ENCODE measurements at places on chromosomes 6 and 20.

DNA sequence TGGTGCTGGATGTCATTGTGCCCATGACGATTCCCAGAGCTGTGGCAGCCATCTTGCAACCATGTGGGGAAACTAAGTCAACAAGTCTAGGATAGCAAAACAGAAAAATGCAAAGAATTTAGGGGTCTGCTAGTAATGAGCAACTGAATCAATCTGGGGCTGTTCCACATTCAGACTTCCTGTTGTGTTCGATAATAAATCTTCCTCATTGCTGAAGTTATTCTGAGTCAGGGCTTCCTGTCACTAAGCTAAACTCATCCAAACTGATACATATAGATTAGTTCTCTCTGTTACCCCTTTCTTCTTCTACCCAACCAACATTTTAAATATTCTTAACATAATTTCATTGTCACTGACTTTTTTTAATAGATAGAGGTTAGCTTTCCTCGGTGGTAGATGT lies 205.9 kb downstream of the HACE1 start:
- no peak for DNase-seq

GRCh38 chr6:101117393-101118135 lies 236.4 kb upstream of the ASCC3 start:
- no peak for DNase-seq

DNA sequence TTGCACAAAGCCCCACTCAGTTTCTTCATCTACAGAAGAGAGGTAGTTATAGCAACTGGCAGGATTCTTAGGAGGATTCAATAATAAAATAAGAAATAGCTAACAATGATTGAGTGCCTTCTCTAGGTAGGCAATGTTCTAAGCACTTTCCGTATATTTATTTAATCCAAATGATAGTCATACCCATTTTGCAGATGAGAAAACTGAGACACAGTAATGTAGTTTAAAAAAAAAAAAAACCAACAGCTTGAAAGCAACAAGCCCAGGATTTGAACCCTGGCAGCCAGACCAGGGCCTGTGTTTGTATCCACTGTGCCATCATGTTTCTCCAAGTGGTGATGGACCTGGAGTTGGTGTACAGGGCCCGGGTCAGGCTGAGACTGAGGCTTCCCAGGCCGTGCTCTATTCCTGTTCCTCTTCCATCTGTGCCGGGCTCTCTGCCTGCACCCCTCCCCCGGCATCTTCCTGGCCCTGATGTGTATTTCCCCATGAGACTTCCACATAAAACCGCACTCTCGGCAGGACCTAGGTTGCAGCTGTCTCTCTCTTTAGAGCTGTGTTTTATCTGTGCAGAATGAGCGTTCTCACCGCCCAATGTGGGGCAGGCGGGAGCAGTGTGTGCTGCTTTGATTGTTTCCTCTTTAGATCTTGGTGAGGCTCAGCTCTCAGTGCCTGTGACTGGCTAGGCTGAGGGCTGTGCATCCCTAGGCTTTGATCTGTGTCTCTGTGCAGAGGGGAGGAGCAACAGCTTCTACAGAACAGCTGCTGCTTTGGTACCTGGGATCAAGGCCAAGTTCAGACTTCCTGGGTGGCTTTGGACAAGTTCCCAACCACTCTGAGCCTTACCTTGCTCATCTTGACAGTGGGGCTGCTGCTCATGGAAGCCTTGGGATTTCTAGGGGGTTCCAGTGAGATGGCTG lies 49.5 kb downstream of the TOX2 start:
- no peak for DNase-seq

GRCh38 chr20:62297449-62298227 lies 5.2 kb upstream of the ADRM1 start:
- no peak for DNase-seq

- DNase-seq: peak; percentile 76
These were observed 764 bp downstream of the BAG6 start for GRCh38 chr6:31651602-31652191.

DNA sequence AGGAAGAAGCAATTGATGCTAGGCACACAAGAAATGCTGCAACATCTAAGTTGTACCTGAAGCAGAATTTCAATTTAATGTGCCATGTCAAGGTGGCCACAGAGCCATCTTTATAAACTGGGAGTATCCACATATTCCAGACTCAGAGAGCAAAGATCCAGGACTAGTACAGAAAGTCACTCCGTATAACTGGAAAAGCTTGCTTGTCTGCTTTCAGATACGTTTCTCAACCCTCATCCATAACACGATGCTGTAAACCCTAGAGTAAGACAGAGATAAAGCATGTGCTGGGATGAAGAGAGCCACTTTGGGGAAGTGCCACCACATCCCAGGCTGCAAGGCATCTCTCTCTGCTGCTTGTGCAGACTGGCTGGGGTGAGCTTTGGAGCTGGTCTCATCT lies 134.7 kb downstream of the PACRG start:
- no peak for DNase-seq

- DNase-seq: no peak
These were observed 698.8 kb downstream of the DHX35 start for GRCh38 chr20:39660965-39661364.

DNA sequence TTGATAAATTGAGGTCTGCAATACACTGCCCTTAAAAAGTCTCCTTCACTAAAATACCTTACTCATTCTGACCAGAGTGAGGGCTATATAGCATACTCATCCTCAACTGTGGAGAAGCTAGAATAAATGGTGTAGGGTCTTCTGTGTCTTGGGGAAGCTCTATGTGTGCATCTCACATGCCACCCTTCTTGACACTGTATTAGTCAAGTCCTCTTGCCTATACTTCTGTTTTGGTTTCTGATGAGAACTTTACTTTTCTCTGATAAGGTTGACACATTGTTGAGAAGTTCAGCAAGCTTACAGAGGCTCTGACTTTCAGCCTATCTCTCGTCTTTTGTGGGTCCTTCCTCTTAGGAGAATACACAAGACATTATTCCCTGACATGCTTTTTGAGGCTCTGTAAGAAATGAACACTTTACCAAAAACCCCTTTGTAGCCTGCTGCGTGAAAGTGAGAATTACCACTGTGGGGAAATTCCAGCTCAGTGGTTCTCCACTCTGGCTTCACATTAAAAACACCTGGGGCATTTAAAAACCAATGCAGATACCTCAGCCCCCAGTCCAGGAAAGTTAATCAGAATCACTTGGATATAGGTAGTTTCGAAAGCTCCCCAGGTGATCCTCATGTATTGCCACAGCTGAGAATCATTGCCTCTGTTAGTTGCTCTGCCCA lies 372.1 kb upstream of the HS3ST5 start:
- DNase-seq: no peak

- no peak for DNase-seq
These were observed 51.6 kb upstream of the POU3F2 start for GRCh38 chr6:98782772-98783171.

DNA sequence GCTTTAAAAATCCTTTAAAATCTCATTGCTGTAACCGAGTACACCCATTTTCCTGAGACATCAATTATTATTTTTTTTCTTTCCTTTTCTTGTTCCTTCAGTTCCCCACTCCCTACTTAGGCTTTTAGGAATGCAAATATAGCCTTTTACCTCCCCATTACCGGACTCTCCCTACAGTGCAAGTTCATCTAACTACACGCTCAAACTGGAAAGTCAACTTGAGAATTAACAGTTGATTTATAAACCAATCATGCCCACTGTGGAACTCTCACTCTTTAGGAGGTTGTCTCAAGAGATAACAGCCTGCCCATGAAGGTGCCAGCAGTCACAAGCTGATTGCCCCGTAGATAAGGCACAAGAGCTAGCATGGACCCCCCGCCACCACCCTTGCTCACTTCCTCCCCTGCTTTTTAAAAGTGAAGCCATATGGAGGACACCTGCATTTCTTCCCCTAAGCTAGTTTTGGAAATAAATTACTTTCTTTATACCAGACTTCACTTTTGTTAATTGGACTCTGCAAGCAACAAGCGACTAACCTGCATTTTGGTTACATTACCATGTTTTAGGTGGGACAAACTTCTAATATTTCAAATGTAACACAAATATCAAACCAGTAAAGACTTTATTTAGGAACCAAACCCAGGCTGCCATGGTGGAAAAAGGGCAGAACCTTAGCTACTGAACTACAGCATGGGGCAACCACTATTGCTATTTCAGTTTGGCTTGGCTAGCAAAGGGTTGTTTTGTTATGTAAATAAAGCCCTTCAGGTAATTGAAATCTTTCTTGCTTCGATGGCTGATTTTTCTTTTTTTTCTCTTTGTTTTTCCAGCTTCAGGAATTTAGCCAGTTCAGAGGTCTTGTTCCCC lies 34.9 kb downstream of the UBD start:
- DNase-seq: no peak

GRCh38 chr6:42137194-42137753 lies 5.1 kb downstream of the C6orf132 start:
- DNase-seq: no peak

DNA sequence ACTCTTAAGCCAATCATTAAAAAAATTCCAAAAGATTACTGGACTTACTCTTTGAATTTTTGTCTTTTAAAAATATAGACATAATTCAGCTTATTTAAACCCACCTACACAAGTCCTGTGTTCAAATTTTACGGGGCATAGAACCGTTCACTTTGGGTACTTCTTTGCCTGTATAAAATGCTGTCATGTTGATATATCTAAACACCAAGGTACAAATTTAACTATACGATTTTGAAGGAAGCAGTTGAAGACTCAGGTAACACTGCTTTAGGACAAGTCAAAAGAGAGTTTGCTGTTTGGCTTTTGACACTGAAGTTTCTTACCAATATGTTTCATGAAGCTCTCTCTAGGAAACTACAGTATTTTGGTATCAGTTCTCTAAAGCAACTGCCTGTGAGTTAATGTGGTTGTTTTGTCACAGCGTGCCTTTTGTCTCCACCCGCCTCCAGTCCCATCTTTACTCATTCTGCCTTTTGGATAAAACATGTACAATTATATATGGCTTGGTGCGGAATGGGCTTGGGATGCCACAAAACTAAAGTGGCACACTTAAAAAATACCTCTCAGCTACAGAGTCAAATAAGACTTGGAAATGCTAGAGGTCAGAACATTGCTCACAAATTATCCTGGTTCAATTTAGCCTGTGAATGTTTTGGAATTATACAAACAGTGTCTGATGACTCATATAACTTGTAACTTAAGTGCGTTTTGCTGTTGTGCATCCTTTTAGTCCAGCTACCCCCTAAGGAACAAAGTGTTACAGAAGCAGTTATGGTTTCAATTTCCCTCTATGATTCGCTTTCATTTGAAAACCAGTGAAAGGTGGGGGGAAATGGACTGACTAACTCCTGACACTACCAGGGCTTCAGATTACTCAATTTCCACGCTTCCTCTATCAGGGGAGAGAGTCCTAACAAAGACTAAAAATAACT lies 38.7 kb downstream of the RGS17 start:
- peak; percentile 40 for DNase-seq

- DNase-seq: no peak
These were observed 12.1 kb upstream of the MRPS18A start for GRCh38 chr6:43699564-43700186.

DNA sequence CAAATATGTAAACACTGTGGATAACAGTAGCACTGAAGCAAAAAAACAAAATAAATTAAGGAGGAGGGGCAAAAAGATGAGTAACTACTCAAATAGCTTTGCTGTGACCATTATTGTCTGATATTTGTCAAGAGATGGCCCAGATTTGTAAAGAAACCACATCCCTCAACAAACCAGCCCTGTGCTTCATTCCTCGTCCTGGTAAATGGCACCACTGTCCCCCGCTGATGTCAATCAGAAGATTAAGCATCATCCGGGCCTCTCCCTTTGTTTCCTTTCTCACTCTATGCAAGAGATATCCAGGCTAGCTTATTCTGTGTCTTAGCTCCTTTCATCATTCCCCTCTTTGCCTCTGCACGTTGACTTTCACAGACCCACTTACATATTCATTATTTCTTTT lies 259.0 kb downstream of the SYNE1 start:
- DNase-seq: peak; percentile 79

DNA sequence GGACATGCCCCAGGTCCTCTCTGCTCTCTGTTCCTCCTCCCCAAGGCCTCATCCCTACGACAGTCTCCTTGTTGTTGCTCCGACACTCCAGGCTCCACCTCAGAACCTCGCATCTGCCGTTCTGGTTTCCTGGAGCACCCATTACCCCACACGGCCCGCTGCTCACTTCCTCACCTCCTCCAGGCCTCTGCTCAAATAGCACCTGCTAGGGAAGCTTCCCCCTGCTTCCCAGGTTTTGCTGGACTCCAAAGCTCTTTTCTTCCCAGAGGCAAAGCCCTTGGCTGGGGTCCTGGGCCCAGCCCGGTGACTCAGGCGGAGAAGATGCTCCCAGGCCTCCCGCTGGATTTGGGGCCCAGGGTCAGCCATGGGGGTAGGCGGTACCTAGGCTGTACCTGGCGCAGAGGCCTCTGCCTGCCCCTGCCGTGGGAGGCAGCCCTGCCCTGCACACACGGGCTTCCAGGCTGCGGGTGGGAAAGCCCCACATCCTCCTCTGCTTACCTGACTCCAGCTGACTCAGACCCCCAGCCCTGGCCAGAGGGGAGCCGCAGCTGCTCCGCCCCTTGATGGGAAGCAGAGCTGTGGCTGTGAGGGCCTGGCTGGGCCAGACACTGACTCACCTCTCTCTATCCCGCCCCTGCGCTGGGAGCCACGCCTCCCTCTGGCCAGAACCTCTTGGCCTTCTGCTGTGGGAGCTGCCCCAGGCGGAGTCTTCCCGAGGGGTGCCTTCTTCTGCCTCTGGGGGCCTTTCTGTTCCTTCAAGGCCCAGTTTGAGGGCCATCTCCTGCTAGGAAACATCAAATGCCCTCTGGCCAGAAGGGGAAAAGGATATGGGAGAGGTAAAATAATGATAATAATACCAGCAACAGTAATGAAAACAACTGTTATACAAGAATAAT lies 130.5 kb downstream of the CEBPB start:
- DNase-seq: peak; percentile 44

- DNase-seq: no peak
These were observed 35.0 kb downstream of the TGM2 start for GRCh38 chr20:38129893-38130609.

DNA sequence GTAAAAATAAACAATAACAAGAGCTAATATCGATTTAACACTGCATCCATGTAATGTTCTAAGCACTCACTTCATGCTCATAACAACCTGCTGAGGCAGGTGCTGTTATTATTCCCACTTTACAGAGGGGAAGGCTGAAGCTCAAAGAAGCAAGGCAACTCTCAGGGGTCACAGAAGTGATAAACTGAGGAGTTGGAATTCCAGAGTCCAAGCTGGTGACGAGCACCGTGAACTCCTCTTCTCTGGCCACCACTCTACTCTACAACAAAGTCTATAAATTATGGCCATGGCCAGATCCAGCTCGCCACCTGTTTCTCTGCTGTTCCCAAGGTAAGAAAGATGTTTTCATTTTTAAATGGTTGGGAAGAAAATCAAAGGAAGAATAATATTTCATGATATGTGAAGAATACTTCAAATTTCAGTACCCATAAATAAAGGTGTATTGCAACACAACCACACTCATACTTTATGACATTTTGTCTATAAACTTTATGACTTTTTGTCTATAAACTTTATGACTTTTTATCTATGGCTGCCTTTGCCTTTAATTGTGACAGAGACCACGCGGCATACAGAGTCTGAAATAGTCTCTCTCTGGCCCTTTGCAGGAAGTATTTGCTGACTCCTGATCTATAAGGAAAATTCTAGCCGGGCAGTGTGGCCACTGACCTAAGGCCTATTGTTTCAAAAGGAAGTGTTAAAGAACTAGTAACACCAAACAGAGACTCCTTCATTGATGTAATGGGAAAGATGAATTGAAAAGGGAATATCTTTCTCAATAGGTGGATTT lies 113.2 kb upstream of the KCNG1 start:
- no peak for DNase-seq

- peak; percentile 10 for DNase-seq
These were observed 30.8 kb downstream of the AGPAT4 start for GRCh38 chr6:161242779-161243693.

All from SK-MEL-5 (cell line).